EL (cell line): ENCODE measurements at places on chromosomes 1 and 21.

GRCh38 chr21:42115136-42115683 is 44.1 kb downstream of the UMODL1 start:
- no peak for DNase-seq

DNA sequence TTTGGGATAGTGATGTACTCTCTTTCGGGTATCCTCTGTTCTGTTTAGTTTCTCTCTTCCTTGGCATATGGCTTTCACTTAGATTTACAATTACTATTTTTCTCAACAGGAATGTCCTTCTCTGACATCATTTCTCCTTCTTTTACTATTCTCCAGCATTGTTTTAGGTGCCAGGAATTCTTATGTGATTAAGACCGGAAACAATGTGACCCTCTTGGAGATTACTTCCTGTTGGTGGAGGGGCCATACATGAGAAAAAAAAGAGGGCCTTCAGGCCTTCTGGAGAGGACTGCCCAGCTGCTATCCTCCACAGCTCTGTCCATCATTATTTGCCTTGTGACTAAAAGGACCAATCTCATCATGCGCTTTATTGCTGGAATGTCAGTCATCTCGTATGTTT is 50.4 kb upstream of the ADAMTS5 start:
- peak; percentile 43 for DNase-seq

GRCh38 chr1:214467078-214467585 is 84.3 kb downstream of the PTPN14 start:
- DNase-seq, result no peak

- no peak for DNase-seq
Measured at GRCh38 chr1:33957854-33958253, 94.0 kb downstream of the HMGB4 start.

- no peak for DNase-seq
Measured at GRCh38 chr1:215605011-215605621, 38.0 kb downstream of the KCTD3 start.

DNA sequence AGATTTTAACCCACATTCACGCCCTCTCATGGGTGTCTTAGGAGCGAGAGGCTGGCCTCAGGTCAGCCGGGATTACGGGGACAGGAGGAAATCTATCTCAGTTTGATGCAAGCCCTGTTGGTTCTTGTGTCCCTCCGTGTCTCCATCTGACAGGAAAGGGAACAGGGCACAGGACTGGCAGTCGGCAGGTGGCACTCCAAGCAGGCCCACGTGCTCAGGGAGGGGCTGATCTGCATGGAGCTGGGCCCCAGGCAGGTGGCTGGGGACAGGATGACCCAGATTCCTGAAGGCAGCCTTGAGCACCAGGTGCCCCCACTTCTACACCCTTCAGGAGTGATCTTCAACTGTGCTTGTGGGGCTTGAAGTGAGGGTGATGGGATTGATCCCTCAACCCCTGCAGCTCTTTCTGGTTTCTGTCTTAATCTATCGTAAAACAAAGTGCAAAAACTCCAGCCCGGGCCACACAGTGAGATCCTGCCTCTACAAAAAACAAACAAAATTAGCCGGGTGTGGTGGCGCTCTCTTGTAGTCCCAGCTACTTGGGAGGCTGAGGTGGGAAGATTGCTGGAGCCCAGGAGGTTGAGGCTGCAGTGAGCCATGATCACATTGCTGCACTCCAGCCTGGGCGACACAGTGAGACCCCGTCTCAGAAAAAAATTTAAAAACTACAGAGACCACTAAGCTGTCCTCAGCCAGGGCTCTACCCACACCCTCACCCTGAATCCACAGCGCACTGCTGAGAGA is 8.3 kb downstream of the PLEKHG5 start:
- no peak for DNase-seq

- no peak for DNase-seq
Measured at GRCh38 chr1:115145226-115145625, 55.9 kb upstream of the TSPAN2 start.

DNA sequence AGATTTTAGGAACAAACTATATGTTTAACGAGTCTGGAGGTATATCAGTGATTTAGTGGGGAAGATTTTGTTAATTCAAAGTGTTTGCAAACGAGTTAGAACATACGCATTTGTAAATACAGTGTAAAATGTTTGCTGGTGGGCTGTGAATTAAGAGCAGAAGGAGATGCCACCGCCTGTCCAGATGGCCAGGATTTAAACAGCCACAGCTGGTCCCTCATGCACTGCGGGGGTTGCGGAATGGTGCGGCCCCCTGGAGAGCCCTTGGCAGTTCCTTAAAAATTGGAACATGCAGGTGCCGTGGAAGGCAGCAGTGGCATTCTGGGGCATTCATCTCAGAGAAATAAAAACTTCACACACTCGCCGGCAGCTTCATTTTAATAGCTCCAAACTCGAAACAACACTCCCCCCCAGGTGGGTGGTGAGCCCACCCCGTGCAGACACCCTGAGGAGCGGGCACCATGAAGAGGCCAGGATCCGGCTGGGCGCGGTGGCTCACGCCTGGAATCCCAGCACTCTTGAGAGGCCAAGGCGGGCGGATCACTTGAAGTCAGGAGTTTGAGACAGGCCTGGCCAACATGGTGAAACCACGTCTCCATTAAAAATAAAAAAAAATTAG is 3.5 kb upstream of the C1orf159 start:
- DNase-seq, result no peak

GRCh38 chr1:21882721-21883415 is 54.2 kb downstream of the HSPG2 start:
- peak; percentile 49 for DNase-seq

DNA sequence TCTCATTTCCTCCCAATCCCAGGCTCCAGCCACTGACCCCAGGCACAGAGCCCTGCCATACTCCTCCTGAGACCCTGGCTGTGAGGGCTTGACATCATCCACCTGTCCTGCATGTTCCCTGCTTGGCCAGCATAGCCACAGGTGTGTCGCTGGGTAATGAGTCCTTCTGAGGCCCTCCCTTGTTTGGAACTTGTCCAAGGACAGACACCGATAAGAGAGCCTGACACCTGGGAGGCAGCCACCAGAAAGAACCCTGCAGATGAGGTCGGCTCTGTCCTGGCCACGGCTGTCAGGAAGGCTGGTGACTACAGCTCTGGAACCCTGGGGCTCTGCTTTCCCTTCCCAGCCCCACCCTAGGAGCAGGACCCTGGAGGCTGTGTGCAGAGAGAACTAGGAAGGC is 34.6 kb downstream of the TMEM63A start:
- no peak for DNase-seq

DNA sequence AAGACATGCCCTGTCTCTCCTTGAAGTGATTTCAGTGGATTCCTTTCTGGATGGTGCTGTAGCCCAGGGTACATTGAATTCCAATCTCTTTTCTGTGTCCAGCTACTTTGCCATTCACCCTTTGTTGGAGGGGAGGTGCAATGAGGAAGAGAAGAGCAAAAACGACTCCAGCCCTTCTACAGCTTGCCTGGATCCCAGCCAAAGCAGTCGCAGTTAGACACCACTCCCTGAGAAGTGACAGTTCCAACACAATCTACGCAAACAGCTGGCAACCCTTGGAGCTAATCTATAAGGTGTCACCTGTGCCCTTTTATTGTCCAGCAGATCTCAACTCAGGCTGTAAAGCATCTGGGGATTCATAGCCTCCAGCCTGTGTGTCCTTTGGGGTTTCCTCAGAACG is 4.6 kb downstream of the CD244 start:
- DNase-seq, result no peak

DNA sequence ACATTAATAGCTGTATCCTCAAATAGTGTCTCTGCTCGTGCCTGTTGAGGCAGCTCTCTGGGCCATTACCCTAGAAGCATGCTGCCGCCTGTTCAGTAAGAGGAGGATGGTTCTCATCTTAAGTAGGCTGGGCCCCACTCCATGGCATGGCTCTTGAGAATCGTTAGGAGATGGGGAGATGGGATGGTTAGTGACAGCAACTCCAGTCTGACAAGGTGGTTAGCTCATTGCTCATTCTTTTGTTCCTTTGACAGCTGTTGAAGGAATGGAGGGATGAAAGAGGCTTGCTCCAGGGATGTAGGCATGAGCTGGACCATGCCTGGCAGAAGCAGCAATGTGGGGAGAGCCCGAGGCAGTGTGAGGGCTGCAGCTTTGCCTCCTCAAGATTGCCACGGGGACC is 68.2 kb downstream of the MAP10 start:
- no peak for DNase-seq

DNA sequence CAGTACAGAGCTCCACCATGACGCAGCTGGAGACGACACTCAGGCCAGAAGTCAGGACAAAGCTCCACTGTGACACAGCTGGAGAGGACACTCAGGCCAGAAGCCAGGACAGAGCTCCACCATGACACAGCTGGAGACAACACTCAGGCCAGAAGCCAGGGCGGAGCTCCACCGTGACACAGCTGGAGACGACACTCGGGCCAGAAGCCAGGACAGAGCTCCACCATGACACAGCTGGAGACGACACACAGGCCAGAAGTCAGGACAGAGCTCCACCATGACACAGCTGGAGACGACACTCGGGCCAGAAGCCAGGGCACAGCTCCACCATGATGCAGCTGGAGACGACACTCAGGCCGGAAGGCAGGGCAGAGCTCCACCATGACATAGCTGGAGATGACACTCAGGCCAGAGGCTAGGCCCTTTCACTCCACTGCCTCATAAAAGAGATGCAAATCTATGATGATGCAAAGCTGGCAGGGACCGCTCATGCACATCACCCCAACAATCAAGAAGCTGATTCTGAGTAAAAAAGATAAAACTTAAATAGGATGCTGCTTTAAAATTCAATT is 13.6 kb upstream of the OR2B11 start:
- no peak for DNase-seq
